ENCODE measurements at places on chromosomes 7 and 10. TPM values are rescaled to one million over a fixed set of nuclear protein-coding genes. Genes with fewer than 3 reads are reported as not detected.

Gene PON1
- total RNA-seq = not detected

Gene OR2A1
- not detected for total RNA-seq

Gene GIMAP2
- 79.0 TPM for total RNA-seq

Gene TMEM213
- not detected for total RNA-seq

GRCh38 chr7:72317341-72317740 lies 94.8 kb downstream of the CALN1 start:
- no peaks in the 10 kb centered on the region for H3K4me1 ChIP-seq
- H3K27ac ChIP-seq = no peak overlapping the region
- no peaks in the 10 kb centered on the region for H3K27me3 ChIP-seq
- H3K36me3 ChIP-seq = no peaks in the 10 kb centered on the region
- no peak overlapping the region for H3K4me3 ChIP-seq

GRCh38 chr10:44395902-44396670 lies 11.2 kb upstream of the CXCL12 start:
- no peak overlapping the region for H3K27ac ChIP-seq
- no peak for DNase-seq
- no peaks in the 10 kb centered on the region for H3K4me1 ChIP-seq
- peaks cover 9% of the 10 kb centered on the region for H3K27me3 ChIP-seq

- no peaks in the 10 kb centered on the region for H3K27me3 ChIP-seq
- H3K27ac ChIP-seq = no peak overlapping the region
Measured at GRCh38 chr7:108286290-108286904, 156.2 kb upstream of the LAMB4 start.

GRCh38 chr10:90960355-90960814 lies 39.5 kb upstream of the ANKRD1 start:
- H3K27ac ChIP-seq = no peak overlapping the region
- no peaks in the 10 kb centered on the region for H3K4me1 ChIP-seq
- no peak for DNase-seq
- H3K36me3 ChIP-seq = no peaks in the 10 kb centered on the region

Measured in activated CD8-positive, alpha-beta T cell treated with anti-CD3 and anti-CD28 coated beads, Interleukin-2, amount 10 ng/mL, durations not matched to agents 7 days and 5 days (primary cell).